Fibroblast of the aortic adventitia (primary cell): ENCODE measurements at places on chromosomes 6 and 20.

DNA sequence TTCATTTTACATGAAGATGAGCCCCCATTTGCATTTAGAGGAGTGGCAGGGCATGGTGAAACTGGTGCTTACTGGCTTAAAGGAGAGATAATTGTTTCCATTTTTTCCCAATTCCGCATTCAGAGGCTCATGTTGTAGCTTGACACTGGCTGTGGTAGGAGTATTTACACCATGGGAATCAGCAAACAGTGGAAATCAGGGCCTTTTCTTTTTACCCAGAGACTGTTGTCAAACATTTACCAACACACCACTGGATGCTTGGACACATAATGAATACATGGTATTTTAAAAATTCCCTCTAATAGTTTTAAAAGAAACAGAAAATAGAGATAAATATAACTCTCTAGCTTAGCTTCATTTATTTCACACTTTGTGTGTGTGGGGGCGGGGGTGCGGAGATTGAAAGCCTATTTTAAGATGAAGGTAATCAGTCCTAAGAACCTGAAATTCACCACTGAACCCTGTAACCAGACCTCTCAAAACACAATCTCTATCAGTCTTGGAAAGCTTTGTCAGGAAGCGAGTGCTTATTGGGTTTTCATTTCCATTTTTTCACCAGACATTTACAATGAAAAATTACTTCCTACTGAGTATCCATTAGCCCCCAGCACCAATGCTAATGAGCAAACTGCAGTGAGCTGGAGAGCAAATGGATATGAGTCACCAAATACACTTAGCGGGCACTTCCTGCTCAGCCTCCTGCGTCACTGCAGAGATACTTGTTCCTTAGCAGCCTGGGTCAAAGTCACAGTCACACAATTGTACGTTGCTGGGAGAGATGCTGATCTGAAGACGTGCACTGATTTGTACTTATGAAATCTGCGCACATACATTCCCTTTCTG is 532.0 kb downstream of the BCKDHB start:
- peak; percentile 81 for DNase-seq

- no peak for DNase-seq
Observed at GRCh38 chr20:44979090-44979621, 12.8 kb downstream of the STK4 start.

DNA sequence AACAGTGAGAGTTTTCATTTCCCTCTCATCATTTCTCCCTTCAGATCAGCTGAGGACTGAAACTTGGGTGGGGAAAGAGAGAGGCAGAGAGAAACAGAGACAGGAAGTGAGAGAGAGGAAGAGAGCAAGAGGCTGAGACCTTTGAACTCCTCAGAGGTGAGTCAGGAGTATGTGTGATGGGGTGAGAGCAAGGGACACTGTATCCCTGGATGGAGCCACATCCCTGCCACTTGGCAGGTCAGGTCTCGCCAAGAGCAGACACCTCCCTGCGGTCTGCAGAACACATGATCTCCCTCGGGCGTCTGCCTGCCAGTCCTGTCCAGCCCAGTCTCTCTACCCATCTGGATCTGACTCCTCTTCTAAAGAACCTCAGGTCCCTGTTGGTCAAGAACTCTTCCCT is 62.7 kb upstream of the SYNDIG1 start:
- peak; percentile 8 for DNase-seq

- DNase-seq: peak; percentile 62
Observed at GRCh38 chr6:84508981-84509380, 255.4 kb downstream of the TBX18 start.

DNA sequence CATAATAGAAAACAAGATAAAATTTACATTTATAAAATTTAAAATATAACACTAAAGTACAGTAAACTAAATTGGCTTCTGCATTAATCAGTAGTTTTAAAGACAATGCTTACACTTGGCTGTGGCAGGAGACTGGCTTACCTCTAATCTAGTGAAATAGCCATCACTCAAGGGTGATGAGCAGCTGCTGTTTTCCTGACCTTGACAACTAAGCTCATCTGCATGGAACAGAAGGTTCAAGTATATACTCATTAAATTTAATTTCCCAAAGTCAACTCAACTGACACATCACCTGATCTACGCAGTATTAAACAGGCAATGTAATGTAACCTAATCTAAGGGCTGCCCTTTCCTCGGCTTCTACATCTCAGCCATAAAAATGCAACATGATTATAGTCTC is 14.5 kb downstream of the TMX4 start:
- DNase-seq: no peak

DNA sequence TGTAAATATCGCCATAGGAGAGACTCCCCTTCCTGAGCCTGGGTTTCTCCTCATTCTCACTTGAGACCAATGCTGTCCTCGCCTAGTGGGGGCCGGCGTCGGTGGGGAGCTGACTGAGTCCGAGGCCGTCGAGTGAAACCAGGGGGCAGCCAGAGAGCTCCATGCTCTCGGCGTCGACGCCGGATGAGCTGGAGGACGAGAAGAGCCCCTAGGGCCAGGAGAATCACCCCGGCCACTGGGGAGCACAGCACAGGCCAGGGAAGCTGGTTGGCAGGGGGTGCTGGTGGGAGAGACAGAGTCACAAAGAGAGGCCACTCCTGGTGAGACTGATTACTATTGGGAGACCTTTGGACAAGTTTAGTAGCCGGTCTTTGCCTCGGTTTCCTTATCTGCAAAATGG is 6.4 kb upstream of the GPSM3 start:
- DNase-seq: no peak

DNA sequence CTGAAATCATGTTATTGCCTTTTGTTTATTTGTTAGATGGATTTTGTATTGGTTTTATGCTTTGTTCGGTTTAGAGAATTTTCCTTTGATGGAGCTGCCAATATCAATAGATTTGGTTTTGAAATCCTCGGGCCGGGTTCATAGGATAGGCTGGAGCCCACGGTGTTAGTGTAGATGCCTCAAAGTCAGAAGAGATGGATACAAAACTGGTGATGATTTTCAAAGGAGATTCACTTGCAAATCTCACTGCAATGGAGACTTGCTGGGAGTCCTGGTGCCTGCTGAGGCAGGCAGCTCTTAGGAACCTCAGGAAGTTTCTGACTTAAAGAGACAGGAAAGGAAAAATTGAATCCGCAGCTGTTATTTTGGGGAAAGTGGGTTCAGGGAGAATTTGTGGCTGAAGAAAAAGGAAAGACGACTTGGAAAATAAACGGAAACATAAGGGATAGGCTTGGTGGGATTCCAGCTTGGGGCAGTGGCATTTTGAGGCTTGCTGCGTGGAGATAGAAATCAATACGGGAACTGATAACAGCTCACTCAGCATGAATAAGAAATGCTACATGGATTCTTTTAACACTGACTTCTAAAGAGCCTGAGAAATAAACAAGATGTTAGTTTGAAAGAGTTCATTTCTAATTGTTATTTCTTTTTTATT is 241.6 kb downstream of the PHACTR1 start:
- DNase-seq: peak; percentile 27
